Left lung (tissue), 14 donors: ENCODE measurements at places on chromosomes 11 and 22. TPM values are rescaled to one million over a fixed set of nuclear protein-coding genes. Genes with fewer than 3 reads are reported as not detected.

The SCGB1D2 gene
- polyA plus RNA-seq, result not detected

The VWCE gene
- 1.8 TPM for polyA plus RNA-seq

The RAB3IL1 gene
- polyA plus RNA-seq, result 12.0 TPM

The AIFM3 gene
- polyA plus RNA-seq, result 0.63 TPM

The RASL10A gene
- polyA plus RNA-seq, result 0.54 TPM

The ALG9 gene
- 50.9 TPM for polyA plus RNA-seq

The SLC22A25 gene
- 0.14 TPM for polyA plus RNA-seq

The NNMT gene
- polyA plus RNA-seq, result 1.9 TPM

The KRTAP5-3 gene
- polyA plus RNA-seq, result not detected
